Umbilical cord (tissue), 2 donors: ENCODE measurements at places on chromosomes 11 and 22.

DNA sequence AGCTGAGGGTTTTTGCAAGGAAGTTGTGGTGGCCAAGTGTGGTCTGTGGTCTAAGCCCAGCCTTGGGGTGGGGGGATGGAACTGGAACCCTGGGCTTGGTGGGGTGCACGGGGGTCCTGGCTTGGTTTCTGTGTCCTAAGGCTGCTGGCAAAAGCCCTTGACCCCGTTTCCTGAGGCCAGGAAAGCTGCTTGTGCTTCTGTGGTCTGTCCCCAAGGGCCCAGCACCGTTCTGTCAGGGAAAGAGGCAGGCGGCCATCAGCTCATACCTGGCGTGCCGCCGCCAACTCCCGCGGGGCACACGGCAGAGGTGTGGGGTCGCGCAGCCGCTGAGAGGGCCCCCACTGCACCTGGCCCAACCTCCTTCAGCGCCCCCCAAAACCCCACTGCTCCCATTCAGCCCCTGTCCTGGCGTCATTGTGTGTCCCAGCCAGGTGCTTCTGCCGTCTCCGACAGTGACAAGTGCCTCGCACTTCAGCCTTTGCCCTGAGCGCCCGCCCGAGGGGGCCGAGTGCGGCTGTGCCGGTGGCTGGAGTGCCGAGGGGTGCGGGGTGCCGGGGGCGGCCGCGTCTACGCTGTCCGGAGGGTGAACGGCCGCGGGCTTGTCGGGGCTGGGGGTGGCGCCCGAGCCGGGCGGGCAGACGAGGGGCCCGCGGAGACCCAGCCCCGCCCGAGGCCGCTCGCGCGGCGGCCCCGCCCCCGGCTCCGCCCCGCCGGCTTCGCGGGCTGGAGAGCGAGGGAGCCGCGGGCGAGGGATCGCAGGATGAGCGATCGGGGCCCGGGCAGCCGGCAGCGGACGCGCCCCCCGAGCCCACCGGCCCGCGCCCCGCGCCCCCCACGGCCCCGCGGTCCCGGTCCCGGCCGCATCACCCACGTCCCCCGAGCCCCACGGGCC lies at the start of gene CNIH2:
Gene CNIH2 (plus strand): TSS at position 705 of the 892 bp plus-strand sequence. CDS start 282 bp downstream, outside the sequence.
- DNase-seq = peak; percentile 45

- no peak for DNase-seq
These were observed 784 bp downstream of the SULT4A1 start for GRCh38 chr22:43861529-43861928.

DNA sequence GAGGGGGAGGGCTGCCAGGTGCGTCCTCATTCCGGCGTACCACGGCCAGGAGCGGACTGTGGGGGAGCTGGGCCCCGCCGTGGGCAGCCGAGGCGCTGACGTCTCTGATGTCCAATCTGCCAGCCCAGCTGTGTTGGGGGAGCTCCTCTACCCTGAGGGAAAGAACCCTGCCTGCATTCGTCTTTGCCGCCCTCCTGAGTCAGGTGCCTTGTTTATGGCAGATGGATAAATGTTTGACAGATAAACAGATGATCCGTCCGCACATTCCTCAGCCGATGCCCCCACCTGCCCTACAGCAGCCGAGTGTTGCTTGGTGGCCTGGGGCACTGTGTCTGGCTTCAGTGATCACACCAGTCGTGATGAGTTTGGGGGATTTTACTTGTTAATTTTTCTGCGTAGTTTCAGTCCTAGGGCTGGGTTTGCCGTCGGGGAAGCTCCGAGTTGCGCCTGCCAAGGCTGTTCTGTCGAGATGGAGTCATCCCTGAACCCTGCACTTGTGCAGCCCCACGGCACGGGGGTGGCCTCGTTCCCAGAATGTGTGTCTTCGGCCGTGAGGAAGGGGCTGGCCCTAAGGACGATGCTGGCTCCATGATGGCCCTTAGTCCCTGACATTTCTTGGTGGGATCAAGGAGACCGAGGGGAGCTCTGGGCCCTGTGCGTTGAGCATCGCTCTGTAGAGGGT lies 1083.9 kb downstream of the BRD1 start:
- DNase-seq = no peak

- DNase-seq = no peak
These were observed 10.3 kb downstream of the RELT start for GRCh38 chr11:73386546-73386945.

GRCh38 chr11:88415495-88415894 lies 78.0 kb upstream of the CTSC start:
- no peak for DNase-seq
